ENCODE measurements at places on chromosomes 16 and 17. TPM values are rescaled to one million over a fixed set of nuclear protein-coding genes. Genes with fewer than 3 reads are reported as not detected.

The PRMT7 gene
- 42.5 TPM for total RNA-seq

The MRPS7 gene
- 101 TPM for total RNA-seq

The ZNF19 gene
- 1.1 TPM for total RNA-seq

The DOC2A gene
- not detected for total RNA-seq

GRCh38 chr16:74759564-74759963, 15.1 kb downstream of the FA2H start:
- DNase-seq = no peak

- no peak for DNase-seq
Observed at GRCh38 chr17:5138616-5139457, 23.0 kb downstream of the USP6 start.

DNA sequence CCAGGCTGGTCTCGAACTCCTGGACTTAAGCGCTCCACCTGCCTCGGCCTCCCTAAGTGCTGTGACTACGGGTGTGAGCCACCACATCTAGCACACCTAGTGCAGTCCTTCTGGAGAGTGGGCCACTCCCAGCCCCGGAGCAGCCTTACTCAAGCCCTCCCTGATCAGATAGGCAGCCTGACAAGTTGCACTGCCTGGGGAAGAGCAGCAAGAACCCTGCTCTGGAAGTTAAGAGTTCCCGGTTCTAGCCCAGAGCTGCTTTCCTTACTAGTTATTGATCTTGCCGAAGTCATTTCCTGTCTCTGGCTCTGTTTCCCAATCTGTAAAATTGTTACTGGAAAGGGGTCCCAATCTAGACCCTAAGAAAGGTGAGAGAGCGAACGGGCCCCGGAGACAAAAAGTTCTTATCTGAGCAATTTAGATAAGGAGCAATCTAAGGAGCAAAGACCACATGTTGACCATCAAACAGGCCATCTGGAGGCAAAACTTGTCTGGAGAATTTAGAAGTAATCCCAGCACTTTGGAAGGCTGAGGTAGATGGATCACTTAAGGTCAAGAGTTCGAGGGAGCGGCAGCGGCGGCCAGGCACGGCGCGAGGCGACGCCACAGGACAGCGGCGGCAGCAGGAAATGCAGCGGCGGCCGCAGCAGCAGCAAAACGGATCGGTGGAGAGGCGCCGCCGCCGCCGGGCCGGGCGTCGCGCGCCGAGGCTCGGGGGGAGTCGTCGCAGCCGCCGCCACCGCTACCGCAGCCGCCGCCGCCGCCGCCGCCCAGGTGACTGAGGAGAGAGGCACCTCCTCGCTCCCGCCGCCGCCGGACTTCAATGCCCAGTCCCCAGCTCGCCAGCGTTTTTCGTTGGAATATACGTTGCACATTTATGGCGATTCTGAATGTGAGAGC, 4.3 kb upstream of the NAGLU start:
- peak; percentile 65 for DNase-seq

The INCA1 gene
- total RNA-seq = not detected

Measured in MG63 (cell line).